Epithelial cell of proximal tubule (primary cell): ENCODE measurements at places on chromosomes 1 and 21.

DNA sequence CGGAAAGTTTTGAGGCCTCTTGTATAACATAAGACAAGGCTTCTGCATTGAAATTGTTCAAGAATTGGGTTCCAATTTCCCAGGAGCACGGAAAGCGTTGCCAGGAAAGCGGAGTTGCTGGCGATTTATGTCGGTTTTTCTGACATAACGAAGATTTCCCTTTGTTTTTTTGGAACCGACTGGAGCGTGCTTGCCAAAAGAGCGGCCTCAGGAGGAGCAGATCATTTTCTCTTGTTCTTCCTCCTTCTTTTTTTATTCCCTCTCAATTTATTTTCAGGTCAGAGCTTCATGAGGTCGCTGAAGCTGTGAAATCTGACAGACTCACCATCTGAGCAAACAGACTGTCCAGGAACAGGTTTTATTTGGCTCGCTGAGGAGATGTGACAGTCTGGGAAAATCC is 275.5 kb downstream of the CAMTA1 start:
- no peak for DNase-seq

DNA sequence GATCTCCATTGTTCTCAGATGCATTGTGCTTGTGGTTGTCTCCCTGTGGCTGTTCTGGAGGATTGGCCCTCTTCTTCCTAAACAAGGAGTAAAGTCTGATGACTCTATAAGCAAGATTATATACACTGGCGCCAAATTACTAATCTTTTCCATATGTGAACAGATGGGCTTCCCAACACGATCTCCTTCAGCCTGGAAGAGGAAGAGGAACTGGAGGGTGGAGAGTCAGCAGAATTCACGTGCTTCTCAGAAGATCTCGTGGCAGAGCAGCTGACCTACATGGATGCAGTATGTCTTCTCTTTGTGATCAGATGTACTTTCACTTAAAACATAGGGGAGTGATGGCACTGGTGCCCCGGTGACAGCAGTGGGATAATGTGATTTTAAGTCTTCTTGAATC is 78.7 kb downstream of the RGL1 start:
- DNase-seq = no peak

GRCh38 chr1:229993894-229994293 is 73.1 kb upstream of the GALNT2 start:
- no peak for DNase-seq

- no peak for DNase-seq
Measured at GRCh38 chr1:197336571-197336970, 68.5 kb downstream of the CRB1 start.

DNA sequence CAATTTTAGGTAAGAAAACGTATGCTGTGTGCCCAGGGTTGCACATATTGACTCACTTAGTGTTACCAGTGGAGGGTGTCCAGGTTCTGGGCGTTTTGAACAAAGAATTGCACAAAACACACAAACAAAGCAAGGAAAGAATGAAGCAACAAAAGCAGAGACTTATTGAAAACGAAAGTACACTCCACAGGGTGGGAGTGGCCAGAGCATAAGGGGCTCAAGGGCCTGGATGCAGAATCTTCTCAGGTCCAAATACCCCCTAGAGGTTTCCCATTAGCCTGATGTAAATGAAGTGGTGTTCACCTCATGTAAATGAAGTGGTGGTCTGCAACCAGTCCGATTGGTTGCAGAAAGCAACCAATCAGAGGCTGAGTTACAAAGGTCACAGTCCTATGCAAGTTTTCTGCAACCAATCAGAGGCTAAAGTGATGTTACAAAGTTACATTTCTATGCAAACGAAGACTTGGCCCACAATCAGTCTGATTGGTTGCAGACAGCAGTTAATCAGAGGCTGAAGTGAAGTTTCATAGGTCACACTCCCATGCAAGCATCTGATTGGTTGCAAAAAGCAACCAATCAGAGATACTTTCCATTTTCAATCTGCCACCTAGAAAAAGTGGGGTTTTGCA is 228.3 kb downstream of the ST6GALNAC3 start:
- DNase-seq = no peak

DNA sequence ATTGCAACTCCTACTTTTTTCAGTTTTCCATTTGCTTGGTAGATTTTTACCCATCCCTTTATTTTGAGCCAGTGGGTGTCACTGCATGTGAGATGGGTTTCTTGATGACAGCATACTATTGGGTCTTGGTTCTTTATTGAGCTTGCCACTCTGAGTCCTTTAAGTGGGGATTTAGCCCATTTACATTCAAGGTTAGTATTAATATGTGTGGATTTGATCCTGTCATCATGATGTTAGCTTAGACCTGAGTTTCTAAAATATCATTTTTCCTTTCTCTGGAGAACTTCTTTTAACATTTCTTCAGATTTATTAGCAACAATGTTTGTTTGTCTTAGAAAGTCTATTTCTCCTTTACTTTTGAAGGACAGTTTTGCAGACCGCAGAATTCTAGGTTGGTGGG is 11.8 kb upstream of the S100B start:
- no peak for DNase-seq

DNA sequence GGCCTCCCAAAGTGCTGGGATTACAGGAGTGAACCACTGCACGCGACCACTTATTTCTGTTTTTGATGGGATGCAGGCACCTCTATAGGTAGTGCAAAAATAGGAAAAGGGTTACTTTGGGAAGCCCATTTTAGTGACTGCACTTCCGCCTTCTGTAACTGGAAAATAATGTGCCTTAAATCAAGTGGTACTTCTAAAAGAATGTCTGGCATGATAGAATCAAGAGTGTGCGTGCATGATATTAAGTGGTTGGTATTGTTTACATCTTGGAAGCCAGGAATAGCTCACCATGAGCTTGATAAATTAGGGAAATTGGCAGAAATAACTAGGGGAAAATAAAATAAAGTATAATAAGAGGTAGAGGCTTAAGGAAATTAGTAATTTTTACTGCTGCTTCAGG is 1067.0 kb downstream of the ADGRL2 start:
- no peak for DNase-seq

DNA sequence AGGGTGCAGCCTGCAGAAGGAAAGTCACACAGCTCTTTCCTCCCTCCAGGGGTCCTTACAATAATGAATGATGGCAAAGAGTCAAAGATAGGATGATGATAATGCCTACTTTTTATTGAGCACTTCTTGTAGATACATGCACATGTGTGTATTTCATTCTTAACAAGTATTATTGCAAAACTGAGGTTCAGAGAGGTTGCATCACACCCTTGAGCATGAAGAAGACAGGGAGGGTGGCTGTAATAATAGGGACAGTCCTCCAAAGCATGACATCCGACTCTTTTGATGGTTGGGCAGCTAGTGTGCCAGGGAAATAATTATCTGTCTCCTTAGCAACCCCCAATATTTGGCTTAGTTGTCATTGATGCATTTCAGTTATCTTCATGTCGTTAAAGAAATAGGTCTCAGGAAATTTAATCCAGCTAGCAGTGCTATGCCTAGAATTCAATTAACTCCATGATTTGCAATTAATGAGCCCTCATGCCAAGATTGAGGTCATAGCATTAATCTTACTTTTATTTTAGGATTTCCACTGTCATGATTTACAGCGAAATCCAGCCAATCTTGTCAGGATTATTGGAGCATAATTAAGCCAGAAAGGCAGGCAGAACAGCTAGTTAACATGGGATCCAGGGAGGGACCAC is 35.0 kb downstream of the DNAJC6 start:
- DNase-seq = no peak

- no peak for DNase-seq
Measured at GRCh38 chr1:79255421-79255820, 248.9 kb upstream of the ADGRL4 start.
